HT-29 (cell line): ENCODE measurements at places on chromosomes 7 and 10.
A peak's percentile ranks its signal among the peaks of the same experiment; 100 is the strongest.

GRCh38 chr7:98826387-98826786 is 43.4 kb downstream of the TMEM130 start:
- no peak for DNase-seq

GRCh38 chr7:123220396-123220795 is 20.6 kb upstream of the SLC13A1 start:
- DNase-seq, result no peak

DNA sequence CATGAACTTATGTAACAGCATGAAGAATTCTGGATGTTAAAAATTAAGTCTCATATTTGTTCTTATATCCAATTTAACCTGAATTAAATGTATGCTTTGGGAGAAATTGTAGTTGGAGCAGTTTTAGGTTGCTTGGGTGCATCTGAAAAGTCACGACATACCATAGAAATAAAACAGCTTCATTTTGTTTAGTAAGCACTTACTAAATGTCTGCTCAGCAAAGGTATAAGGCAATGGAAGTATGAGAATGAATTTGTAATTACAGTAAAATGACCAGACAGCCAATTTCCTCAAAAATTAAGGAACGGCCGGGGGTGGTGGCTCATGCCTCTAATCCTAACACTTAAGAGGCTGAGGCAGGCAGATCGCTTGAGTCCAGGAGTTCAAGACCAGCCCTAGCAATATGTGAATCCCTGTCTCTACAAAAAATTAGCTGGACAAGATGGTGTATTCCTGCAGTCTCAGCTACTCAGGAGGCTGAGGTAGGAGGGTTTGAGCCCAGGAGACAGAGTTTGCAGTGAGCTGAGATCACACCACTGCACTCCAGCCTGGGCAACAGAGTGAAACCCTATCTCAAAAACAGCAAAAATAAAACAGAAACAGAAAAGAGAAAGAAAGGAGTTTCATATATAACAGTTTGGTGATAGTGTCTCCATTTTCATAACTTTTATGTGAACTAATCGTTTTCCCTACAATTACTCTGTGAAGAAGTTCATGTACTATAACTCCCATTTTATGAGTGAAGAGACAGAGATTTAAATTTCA is 47.2 kb upstream of the KLF6 start:
- DNase-seq, result no peak

DNA sequence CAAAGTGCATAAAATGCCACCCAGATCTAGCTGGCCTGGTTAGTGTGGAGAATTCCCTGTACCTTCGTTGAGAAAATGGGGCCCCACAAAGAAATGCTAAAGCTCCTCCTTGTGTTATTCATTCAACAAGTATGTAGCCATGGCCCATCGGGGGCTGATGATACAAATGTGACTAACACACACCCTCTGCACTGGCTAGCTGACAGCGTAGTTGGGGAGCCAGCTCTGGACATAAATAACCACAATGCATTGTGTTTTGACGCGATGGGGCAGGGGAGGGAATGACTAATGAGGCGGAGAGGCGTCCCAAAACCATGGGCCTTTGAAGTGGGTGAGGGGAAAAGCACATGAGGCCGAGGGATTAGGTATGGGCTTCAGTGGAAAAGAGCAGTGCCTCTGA is 28.2 kb upstream of the ASL start:
- DNase-seq, result no peak

DNA sequence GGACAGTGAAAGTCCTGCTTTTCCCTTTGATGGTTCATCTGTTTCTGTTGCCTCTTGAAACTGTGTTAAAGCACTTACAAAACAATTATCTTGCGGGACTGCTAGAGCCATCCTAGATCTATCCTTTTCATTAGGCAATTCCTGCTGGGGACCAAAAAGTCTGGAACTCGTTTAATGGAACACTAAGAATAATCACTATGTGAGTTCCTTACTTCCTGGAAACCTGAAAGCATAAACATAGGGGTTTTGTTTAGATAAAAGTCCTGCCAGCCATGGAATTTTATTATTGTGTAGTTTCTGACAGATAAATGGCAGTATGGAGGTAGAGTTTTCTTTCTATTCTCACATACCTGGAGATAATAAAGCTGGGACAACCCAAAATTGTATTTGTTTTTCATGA is 1133.3 kb downstream of the SORCS3 start:
- no peak for DNase-seq

DNA sequence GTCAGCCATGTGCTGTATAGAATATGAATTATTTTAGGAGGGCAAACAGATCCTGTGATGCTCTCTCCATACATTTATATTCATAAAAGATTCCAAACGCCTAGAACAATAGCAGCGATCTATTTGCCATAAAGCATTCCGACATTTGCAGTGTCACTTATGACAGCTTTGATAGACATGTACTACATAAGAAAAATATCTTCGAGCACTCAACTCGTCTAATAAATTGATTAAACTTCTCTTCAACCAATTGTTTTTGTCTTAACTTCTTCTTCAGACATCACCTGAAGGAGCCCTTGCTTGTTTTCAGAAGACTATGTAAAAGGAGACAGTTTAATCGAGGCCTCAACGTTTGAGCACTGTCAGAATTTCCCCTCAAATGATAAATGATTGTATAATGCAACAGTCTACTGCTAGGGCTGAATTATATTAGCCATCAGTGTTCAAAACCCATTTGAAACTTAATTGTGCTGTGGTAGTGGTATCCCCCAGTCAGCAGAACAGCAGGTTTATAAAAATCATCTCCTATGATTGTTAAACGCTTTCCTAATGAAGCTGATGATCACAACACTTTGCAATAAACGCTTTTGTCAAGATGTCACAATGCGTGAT is 158.0 kb upstream of the MGMT start:
- no peak for DNase-seq

DNA sequence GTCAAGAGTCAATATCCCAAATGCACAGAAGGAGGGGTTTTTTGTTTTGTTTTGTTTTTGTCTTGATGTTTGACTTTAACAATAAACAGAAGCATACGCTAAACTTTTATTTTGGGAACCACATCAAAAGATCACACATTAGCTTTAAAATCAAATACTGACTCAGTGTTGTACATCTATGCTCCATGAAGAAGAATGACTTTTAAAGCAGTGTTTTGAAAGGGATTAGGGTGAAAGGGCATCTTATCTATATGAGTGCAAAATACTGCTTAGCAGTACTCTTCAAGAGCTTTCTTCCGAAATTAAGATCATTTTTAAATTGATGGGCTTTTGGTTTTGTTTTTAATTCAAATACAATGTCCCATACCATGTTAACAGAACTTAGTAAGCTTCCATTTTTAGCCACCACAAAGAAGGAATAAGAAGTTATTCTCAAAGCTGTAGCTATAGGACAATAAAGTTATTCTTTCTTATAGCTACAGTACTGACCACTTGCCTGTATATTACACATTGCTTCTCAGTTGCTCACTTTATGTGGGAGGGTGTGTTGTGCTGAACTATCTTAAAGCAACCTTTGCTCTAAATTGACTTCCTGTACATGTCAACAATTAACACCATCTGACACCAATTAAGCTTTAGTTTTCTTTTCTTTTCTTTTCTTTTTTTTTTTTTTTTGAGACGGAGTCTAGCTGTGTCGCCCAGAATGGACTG is 144.3 kb upstream of the KAT6B start:
- no peak for DNase-seq

DNA sequence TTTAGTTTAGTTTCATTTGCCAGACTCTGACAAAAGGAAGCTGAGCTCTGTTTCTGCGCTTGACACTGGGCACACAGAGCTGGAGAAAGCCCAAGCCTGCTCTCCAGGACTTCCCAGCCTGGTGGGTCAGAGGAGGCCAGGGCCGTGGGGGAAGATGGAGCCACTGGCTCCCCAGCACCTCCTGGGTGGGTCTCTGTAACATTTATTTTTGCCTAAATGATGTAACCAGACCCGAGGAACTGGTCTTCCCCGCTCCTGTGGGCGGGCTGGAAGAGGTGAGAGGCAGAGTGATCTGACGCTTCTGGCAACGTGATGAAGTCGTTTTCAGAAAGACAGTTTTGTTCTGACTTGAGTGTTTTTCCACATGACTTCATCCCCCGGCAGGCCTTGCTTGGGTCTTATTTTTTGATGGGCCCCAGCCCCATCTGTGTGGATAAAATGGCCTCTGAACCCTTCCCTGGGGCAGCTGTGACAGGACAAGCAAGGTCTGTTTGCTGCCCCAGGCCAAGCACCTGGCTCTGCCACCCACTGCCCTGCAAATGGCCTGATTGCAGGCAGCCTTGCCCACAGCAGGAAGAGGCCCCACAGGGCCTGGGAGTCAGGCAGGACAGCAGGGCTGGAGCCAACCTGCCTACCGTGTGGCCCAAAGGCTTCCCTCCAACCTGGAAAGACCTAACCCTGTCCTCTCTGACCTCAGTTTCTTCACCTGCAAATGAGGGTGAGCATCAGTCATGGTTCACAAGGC is 304.9 kb upstream of the ZMIZ1 start:
- DNase-seq, result no peak

DNA sequence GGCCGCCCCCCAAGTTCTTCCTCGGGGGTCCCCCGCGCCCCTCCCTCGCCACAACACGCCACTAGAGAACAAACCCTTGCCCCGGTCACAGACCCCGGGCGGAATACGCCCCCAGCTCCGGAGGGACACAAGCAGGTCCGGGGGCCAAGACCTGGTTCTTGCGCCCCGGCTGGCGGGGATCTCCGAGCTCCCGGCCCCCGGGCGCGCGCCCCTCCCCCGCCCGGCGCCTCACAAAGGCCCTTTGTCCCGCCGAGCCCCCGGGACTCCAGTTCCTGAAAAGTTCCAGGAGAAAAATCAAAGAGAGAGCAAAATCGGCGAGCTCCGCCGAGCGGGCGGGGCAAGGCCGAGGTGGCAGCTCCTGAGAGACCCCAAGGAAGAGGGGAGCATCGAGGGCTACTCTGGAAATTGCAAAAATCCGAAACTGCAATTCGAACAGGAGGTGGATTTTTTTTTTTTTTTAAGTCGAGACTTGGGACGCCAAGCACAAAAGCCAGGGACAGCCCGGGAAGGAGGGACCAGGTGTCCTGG is 4.0 kb downstream of the TNRC18 start:
- peak; percentile 57 for DNase-seq

DNA sequence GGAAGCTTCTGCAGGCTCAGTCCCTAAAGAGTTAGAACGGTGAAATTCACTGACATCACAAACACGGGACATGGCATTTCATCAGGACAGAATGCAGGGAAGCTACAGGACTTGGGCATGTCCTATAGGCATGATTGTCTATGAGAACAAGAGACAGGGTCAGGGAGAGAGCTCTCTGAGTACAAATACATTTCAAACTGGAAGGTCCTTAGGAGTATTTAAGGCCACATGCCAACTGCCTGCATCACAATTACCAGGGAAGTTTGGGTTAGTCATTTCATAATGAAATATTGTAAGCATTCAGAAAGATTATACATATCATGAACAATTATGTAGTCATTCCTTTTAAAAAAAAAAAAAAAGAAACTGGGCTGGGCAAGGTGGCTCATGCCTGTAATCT is 71.3 kb downstream of the CREB3L2 start:
- DNase-seq, result no peak

DNA sequence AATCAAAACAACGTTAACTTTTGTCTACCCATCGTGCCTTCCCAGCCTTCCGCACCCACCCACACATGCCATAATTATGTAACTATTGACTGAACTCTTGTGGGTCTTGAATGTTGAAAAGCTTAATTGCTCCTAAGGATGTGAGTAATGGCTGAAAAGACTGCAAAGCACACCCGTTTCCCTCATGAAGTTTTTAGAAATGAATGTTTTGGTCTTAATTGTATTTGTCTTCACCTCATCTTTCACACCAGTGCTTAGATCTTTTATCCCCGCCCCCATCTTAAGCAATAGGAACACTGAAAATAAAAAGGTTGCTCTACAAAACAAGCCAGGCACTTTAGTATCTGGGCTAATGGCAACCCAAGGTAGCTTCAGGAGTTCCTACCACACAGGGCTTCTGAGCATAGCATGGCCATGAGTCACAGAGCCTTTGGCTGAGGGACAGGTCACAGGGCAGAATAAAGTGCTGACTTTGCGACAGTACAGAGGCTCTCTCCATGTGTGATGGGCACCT is 690.5 kb downstream of the PARD3 start:
- peak; percentile 62 for DNase-seq

- DNase-seq, result no peak
Observed at GRCh38 chr10:60662917-60663614, 115.2 kb upstream of the CDK1 start.

DNA sequence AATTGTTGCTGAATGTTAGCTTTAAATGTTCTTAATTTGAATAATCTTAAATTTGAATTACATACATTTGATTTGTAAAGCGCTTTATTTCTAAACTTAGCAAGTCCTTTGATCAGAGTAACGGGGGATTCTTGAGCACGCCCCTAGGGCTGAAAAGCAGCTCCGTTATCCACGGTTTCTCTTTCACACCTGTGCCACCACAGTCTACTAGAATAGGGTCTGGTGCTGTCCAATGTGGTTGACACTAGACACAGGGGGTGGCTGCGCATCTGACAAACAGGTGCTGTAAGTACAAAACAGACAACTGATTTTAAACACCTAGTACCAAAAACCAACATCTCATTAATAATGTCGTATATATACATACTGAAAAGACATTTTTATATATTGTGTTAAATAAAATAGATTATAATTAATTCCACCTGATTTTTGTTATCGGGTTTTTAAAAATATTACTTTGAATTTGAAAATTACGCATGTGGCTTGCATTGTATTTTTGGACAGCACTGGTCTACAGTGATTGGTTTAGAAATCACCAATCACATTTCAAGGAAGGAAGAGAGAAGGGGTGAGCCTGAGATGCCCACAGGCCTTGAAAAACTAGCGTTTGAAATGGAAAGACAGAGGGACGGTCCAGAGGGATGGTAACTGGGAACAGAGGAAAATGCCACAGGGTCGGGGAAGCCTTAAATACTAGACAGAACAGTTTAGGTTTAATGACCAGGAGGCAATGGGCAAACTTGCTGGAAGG is 7.3 kb downstream of the SEPHS1 start:
- DNase-seq, result no peak

GRCh38 chr7:142554560-142555532 is 194.4 kb upstream of the PRSS1 start:
- no peak for DNase-seq

DNA sequence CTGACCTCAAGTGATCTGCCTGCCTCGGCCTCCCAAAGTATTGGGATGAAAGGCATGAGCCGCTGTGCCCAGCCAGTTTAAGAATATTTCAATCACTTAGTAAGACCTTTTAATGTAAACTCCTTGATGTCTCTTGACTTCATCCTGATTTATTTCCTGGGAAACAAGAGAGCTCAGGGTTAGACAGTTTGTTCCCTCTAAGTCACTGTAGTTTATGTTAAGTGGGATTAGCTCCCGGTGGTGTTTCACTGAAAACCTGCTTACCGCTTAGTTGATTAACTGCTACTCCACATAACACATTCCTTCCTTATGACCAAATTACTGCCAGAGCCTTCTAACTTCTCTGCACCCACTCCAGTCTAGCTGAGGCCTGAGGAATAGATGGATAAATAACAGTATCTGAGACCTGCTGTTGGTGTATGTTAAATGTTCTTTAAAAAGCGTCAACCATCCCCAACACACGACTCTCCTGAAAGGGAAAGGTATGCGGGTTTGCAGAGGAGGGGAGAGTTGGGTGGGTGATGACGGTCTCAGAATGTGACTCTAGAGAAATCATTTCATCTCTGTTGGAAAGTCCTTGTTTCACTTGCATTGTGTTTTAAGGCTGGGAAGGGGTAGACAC is 48.7 kb downstream of the CREB3L2 start:
- DNase-seq, result peak; percentile 19
